Spinal cord (tissue), 10 donors: ENCODE measurements at places on chromosomes 7 and 10. TPM values are rescaled to one million over a fixed set of nuclear protein-coding genes. Genes with fewer than 3 reads are reported as not detected.

Gene CYP3A7
- 1.3 TPM for total RNA-seq

Gene LAMB4
- total RNA-seq: 0.50 TPM

Gene TAC1
- total RNA-seq: 14.3 TPM

Gene FEZF1
- not detected for total RNA-seq

Gene MYOZ1
- 4.2 TPM for total RNA-seq

Gene CTAGE4
- 0.33 TPM for total RNA-seq

Gene IFIT1B
- total RNA-seq: 6.7 TPM

Gene FAM237B
- total RNA-seq: not detected

DNA sequence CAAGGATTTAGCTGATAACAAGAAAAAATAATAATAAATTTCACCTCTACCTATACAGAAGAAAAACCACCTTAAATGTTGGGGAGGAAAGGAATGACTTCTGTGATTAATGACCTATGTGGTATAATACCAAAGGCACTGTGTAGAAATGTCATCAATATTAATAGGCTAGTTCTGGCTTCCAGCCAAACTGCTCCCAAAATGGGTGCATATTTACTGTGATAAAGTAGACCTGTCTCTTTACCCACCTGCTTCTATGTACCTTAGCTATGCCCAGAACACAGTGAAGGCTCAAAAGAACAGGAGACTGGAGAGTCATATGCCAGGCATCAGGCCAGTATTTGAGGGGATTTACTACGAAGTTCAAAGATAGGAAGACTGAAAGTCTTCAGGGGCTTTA is 76.0 kb downstream of the ATE1 start:
- no peak for DNase-seq

DNA sequence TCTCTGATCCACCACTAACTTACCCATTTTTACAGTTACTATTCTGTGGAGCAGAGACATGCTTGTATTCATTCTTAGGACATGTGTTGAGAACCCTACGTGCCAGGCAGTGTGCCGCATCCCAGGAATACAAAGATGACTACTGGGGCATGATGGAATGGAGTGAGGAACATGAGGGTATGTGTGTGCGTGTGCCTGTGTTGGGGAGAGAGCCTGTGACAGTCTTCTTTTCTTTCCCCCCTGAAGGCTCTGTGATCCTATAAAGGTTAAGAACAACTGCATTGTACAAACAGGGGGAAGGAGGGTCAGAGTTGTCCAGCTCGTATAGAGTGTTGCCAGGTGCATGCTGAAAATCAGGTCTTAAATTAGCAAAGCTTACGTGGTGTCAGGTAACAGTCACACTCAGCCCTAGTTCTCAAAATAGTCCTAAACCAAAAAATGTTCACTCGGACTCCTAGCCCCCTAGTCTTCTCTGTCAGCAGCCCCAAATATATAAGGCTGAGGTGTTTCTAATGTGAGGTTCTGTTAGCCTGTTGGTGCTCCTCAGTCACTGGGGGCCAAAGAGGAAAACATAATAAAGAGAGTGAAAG is 161.9 kb downstream of the CELF2 start:
- DNase-seq: no peak

GRCh38 chr10:131700506-131700905 is 200.3 kb upstream of the PPP2R2D start:
- DNase-seq: no peak

- no peak for DNase-seq
Observed at GRCh38 chr7:73901231-73901822, 40.4 kb downstream of the TMEM270 start.

- DNase-seq: no peak
Observed at GRCh38 chr7:33986951-33987947, 81.9 kb downstream of the BMPER start.

- DNase-seq: no peak
Observed at GRCh38 chr7:139660317-139661042, 117.3 kb downstream of the HIPK2 start.

- no peak for DNase-seq
Observed at GRCh38 chr7:112381311-112382091, 68.8 kb upstream of the IFRD1 start.

- no peak for DNase-seq
Observed at GRCh38 chr10:29407280-29407858, 118.5 kb downstream of the LYZL1 start.

DNA sequence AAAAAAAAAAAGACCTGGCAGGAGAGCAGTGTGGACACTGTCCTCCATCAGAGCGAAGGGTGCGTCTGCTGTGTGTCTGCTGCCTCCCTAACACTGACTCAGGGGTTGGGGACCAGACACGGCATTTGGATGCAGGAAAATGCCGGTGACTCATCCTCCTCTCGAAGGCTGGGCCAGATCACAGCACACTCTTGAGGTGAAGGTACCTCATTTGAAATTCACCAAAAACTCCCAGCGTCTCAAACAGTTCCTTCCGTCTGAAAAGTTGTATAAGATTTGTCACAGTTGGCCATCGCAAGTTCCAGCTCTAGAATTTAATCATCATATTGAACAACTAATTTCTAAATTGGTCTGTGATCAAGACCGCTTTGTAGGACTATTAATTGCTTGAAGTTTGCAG is 118.1 kb upstream of the LYZL2 start:
- DNase-seq: no peak

DNA sequence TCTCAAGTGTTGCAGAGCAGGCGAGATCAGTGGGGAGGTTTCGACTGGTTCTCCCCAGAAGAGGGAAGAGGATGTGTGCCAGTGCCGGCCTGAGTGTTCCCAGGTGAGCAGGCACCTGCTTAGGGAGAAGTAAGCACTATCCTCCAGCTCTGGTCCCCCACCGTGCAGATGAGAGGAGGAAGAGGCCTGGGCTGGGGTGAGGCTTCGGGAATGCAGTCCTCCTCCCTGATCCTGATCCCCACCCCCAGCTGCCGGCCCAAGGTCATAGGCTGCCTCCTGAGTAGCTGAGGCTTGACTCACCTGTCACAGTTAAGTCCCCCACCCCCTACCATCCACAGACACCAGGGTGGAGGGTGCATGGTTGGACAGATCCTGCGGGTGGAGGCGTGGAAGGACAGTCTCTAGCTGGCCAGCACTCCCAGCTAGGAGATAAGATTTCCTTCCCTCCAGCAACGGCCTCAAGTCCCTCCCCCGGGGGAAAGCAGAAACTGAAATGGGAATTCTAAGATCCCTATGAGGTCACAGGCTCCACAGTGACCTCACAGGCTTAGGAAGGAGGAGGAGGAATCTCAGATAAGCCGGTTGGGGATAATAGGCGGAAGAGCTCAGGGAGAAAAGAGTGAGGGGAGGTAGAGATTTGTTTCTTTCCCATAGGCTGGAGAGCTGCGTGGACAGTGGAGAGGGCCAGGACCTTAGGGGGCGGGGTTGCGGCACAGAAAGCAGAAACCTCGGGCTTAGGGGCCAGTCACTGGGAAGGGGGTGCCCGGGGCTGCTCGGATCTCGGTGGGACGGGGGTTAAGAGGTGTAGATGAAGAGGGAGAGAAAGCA is 1.0 kb downstream of the LRCH4 start:
- DNase-seq: peak; percentile 16

DNA sequence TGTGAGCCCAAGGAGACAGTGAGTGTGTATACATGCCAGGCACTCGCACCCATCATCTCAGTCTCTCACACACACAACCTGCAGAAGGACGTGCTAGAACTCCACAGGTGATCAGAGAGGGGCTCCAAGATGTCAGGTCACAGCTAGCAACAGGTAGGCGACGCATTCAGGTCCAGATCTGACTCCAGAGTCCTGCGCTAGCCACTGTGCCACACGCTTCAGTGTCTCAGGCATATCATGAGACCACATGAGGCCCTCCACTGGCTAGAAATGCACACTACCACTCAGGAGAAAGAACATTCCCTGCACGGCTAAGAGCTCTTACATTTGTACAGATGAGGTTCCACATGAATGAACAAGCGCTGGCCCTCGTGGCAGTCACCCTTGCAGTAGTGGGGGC is 11.5 kb downstream of the AKR1B1 start:
- DNase-seq: no peak

DNA sequence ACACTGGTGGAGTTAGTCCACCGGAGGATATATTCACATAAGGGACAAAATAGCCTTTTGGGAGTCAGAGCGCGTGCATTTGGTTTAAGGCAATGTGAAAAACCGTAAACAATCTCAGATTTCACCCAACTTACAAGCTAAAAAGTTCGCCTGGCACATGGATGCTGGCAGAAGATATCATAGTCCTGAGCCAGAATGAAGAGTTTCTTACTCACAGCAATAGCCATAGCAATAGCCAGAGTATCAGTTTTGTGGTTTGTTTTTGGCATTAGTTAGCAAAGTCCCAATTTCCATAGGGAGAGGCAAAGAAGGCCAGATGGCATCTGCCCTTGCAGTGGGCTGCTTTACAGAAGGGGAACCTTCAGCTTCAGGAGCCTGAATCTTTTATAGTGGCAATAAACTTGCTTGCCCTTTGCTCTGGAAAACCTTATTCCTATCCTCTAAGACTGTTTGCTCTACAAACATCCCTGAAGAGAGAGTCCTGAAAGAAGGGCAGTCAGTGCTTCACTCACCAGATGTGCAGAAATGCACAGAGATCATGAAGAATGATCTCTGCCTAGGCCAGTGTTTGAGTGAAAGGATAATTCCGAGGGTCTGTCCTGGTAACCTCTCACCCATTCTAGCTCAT is 28.7 kb upstream of the RSBN1L start:
- DNase-seq: no peak

DNA sequence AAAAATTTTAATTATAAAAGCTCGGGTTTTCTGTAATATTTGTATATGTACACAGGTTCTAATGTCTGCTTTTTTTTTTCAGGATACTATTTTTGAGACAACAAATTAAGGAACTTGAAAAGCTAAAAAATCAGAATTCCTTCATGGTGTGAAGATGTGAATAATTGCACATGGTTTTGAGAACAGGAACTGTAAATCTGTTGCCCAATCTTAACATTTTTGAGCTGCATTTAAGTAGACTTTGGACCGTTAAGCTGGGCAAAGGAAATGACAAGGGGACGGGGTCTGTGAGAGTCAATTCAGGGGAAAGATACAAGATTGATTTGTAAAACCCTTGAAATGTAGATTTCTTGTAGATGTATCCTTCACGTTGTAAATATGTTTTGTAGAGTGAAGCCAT is 57.9 kb upstream of the BAMBI start:
- DNase-seq: no peak

GRCh38 chr7:42405782-42406181 is 168.8 kb upstream of the GLI3 start:
- no peak for DNase-seq

DNA sequence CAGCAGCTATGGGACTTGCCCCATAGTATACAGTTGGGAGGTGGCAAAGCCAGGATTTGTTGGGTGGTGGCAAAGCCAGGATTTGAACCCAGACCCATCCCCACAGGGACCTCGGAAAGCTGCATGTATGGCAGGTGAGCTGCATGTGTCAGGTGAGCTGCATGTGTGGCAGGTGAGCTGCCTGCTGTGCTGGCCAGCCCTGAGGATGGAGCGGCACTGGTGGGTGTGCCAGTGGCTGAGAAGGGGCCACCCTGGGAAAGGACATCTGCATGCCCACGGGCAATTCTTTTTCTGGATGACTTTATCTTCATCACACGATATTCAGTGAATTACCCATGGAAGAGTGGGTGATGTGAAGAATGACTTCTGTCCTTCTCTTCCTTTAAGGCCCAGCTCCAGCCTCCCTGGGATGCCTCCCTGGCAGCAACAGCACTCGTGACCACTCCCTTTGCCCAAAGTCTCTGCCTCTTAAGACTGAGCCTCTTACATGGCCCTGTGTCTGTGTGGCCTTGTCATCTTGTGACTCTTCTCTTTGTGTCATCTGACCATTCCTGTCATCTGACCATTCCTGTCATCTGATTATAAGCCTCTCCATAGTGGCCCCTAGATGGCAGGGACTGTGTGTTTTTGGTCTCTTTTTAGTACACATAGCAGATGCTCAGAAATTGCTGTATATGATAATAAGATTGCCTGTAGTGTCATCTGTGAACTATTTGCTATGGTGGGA is 25.0 kb downstream of the CLEC2L start:
- DNase-seq: no peak

DNA sequence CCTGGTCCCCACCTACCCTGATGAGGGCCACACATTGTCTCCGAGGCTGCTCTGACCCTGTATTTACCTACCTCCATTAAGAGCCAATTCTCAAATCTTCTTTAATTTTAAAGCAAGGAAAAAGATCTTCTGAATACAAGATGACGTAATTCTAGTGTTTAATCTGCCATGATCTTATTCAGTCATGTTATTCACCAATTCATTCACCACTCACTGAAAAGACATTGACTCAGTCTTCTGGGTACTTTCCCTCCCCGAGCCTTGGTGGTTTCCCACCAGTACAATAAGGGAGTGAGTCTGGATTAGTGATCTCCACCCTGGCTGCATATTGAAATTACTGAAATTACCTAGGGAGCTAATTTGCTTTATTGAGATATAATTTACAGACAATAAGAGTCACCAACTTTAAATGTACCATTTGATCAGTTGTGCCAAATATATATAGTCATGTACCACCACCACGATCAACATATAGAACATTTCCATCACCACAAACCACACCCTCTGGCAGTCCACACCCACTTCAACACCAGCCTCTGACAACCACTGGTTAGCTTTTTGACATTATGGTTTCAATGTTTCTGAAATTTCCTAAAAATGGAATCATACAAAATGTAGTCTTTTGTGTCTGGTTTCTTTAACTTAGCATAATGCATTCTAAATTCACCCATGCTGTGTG is 117.5 kb upstream of the UNC5B start:
- DNase-seq: no peak

DNA sequence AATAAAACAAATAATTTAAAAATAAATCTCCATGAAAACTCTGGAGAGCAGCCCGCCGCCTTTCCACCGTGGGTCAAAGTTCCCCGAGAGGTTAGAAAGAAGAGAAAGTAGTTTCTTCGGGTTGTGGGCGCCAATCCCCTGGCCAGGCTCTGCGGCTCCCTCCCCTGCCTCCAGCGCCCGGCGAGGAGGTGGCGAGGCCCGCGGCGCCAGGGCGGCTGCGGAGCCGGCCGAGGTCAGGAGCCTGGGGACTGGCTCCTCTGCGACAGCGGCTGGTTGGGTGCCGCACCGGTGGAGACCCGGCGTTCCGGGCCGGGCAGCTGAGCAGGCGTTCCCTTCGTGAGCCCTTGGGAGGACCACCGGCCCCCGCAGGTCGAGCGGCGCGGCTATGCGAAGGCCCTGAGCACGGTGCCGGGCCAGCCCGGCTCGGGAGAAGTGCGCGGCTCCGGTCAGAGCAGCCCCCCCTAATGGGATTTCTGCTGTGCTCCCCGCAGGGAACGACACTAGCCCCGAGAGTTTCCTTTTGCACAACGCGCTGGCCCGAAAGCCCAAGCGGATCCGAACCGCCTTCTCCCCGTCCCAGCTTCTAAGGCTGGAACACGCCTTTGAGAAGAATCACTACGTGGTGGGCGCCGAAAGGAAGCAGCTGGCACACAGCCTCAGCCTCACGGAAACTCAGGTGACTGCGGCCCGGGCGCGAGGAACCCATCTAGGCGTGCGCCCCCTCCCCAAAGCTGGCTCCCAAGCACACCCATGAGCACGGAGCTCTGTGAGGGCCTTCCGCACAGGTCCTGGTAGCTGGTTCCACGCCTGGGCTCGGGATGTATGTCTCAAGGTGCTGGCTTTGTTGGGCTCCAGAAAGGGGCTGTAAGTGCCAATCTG is 2.8 kb downstream of the EMX2 start:
- no peak for DNase-seq
